Stimulated activated CD4-positive, alpha-beta T cell treated with anti-CD3 and anti-CD28 coated beads, Interleukin-2, amount 100 ng/mL, for 24 hours (primary cell): ENCODE measurements at places on chromosomes 1 and 21.

DNA sequence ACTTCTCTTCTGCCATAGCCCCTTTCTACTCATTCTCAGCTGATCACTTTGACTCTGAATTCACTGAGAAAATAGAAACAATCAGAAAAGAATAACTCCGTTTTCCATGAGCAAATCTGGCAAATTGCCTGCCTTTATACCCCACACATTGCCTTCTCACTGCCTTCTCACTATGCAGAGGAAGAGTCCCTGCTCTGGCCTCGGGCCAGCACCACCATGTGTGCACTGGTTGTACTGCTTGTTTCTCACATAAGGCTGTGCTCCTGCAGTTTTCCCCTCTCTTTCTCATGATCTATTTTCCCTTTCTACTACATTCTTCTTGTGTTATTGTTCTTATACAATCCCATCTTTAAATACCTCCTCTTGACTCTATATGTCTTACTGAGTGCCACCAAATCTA, 2.3 kb upstream of the HMGCS2 start:
- no peak for DNase-seq

DNA sequence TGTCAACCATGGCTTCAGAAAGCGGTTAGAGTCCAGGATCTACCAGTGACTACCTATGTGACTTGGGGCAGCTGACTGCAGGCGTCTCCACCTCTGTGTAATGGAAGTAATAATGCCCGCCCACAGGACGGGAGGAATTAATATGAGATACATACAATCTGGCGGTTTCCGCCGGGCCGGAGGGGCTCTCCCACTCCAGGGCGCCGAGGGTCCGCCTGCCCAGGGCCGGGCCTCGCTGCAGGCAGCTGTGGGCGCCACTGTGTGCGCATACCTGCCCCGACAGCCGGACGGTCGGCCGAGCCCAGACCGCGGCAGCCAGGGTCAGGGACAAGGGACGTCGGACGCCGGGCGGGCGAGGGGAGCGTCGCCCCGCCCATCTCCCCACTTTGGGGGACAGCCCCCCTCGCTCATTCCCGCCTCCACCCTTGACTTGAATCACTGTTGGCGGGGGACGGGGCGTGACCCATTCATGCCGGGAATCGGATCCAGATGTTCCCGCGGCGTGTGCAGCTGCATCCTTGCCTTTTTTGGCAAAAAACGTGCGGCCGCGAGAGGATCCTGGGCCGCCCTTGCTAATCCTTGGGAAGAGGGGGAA, 6.0 kb upstream of the SF3A3 start:
- DNase-seq, result no peak

GRCh38 chr1:107363154-107363553, 222.3 kb downstream of the NTNG1 start:
- DNase-seq, result no peak

DNA sequence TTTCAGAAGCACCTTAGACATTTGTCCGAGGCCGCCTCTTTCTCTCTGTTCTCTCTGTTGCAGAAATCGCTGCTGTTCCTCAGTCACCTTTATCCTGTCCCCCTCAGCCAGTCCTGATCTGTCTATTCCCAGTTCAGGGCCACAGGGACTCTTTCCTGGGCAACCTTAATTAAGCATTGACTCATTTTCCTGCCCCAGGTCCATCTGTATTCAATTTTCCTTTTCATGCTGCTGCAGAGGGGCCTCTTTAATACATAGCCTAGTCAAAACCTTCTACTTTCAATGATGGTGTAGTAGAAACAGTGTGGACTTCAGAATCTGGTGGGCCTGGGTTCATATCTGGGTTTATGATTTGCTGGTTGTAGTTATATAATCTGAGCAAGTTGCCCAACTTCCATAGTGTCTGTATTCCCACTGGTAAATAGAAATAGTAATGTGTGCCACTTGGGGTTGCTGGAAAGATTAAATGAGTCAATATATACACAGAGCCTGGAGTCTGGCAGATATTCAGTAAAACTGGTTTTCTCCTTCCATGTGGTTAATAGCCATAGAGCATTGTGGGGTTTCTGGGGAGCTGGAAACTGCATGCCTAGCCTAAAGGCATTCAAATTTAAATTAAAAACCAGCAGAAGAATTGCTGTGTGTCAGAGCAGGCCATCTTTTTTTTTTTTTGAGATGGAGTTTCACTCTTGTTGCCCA, 4.5 kb downstream of the TRAF5 start:
- no peak for DNase-seq

GRCh38 chr21:24420689-24421088, 1186.6 kb downstream of the MRPL39 start:
- DNase-seq, result no peak

DNA sequence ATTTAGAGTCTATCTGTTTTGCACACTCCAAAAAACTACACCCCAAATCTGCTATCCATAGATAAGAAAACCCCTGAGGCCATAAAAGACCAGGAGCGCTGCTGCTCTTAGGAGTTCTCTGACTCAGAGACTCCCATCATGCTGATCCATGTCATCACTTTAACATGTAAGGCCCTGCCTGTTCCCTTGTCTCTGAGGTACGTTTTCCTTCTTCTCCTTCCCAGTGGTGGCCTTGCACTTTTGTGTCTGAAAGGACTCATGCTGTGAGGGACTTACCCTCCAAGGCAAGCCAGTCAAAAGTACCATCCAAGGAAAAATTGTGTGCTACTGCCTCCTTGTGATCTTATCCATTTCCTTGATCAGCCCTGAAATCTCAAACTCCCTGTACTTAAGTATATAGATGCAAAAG, 427.4 kb upstream of the NCAM2 start:
- no peak for DNase-seq

DNA sequence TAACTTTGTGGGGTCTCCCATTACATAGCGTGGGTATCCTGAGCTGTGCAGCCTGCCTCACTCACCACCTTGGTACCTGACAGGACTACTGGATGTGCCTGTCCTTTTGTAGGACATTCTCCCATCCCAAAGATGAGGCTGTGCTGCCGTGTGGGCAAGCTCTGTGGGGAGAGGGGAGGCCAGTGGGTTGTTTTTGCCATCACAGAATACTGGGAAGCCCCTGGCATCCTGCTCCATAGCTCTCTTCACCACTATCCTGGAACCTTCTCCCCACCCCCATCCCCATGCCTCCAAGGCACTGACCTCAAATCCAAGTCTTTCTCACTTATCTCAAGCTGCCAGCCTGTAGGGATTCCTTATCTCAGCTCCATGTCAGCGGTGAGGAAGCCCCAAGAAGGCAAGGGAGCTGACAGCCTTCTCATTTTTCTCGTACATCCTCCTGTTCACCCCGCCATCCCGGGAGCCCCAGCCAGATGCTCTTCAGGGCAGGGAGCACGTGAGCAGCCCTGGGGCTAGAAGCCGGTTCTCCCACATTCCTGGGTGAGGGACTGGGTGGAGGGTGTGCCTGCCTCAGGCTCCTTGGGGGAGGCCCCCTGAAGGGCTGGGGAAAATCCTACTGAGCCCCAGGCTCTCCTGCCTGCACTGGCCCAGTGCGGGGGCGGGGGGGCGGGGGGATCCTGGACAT, 2.4 kb upstream of the ELF3 start:
- DNase-seq, result no peak

DNA sequence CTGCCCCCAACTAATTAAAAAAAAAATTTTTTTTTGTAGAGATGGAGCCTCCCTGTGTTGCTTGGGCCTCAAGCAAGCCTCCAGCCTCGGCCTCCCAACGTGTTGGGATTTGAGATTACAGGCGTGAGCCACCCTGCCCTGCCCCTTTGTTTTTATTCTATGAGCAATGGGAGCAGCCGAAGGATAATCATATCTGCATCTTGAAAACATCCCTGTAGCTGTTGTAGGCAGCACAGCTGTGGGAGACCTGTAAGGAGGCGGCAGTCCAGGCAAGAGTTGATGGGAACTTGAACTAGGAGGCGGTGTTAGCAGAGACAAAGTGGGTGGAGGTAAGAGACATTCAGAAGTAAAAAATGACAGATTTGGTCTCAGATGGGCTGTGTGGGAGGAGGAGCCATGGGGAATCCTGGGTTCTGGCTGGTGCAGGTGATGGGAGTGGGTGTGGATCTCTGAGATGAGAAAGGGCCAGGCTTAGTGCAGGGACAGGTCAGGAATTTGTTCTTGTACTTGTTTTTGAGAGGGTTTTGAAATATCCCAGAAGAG, 31.3 kb downstream of the STUM start:
- no peak for DNase-seq

DNA sequence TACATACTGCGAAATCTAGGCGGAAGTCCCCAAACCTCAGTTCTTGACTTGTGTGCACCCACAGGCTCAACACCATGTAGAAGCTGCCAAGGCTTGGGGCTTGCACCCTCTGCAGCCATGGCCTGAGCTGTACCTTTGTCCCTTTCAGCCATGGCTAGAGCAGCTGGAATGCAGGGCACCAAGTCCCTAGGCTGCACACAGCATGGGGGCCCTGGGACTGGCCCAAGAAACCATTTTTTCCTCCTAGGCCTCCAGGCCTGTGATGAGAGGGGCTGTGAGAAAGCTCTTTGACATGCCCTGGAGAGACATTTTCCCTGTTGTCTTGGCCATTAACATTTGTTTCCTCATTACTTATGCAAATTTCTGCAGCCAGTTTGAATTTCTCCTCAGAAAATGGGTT, 1.5 kb upstream of the PRSS38 start:
- no peak for DNase-seq

- peak; percentile 68 for DNase-seq
These were observed 788 bp upstream of the TXNIP start for GRCh38 chr1:145997016-145997717.

- no peak for DNase-seq
These were observed 251.9 kb downstream of the SDCCAG8 start for GRCh38 chr1:243507672-243508302.

DNA sequence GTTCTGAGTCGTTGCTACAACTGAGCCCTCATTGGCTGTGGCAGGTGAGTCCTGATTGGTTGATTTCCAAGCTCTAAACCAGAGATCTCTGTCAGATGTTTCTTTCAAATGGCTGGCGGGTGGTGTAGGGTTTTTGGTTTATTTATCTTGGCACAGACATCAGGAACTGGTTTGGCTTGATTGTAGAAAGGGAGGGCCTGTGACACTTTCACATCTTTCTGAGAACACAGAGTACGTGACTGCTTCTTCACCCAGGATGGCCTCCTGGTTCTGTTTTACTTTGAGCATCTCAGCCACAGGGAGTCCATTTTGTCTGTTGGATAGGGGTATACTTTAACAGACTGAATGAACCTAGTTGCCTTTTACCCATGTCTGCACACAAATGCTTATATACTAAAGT, 89.4 kb upstream of the GPR52 start:
- DNase-seq, result no peak

GRCh38 chr1:53944469-53945182, 873 bp downstream of the IFT25 start:
- no peak for DNase-seq

- no peak for DNase-seq
These were observed 34.3 kb downstream of the SMG7 start for GRCh38 chr1:183506561-183506960.

DNA sequence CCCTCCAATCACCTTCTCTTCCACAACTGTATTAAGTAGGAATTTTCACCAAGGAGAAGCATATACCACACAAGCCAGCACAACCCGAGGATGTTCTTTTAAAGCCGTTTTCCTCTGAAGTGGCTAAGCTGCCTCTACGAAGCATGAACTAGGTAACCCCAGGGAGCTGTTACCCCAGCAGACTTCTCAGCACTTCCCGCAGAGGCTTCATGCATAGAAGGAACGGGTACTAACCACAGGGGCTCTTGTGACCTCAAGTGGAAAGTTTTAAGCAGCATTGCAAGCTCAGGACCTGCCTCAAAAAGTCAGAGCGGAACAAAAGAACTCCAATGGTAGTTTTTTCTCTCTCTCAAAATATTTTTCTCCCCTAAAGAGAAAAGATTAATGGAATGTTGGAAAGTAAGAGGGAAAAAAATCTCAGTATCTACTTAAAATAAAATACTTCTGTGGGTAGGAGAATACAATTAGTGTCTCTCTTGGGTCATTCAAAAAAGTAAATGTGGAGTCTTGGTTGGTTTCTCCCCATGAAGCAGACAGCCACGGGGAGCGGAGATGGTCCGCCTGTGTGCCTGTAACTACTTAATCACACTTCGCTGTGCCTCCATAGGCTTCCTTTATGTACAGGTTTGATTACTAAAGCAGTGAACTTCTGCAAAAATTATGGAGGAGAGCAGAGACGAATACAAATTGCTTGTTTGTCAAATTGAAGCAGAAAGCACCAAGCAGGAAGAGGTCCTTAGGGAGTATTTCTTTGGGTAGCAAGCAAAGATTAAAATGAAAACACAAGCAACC, 40.9 kb downstream of the STX6 start:
- DNase-seq, result peak; percentile 23

GRCh38 chr1:194159941-194160340, 973.5 kb upstream of the B3GALT2 start:
- no peak for DNase-seq

DNA sequence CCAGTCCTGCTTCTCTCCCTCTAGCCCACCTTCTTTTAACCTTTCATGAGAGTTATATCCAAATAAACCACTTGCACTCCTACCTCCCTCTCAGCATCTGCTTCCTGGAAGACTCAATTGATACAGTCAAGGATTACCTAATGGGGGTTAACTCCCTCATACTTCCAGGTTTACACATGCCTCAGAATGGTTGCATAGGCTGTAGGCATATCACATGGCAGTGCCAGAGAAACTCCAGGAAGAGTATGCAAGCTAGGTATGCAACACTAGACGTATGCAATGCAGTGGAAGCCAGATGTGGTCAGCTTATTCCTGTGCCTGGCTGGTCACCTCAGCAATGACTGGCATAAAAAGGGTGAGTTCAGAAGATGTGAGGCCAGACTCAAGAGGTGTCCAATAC, 32.7 kb upstream of the VANGL1 start:
- DNase-seq, result no peak

GRCh38 chr1:157403203-157403602, 149.1 kb downstream of the FCRL5 start:
- no peak for DNase-seq

DNA sequence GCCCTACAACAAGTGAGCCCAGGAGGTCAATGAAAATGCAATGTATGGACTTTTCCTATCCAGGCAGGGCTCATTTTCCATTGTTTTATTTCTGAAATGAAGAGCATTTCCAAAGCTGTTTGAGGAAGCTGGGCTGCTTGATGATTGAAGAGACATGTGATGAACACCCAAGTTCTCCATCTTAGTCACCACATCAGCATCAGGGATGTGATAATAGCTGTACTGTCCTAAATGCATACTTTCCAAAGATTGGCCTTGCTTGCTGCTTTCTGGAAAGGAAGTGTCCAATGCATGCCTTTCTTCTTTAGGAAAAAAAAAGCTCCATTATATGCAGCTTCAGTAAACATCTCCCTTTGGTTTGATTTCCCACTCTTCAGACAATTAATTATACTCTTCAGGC, 425.9 kb upstream of the RUNX1 start:
- no peak for DNase-seq
